Activated CD4-positive, CD25-positive, alpha-beta regulatory T cell treated with anti-CD3 and anti-CD28 coated beads, Interleukin-2, amount 50 U/mL, for 16 hours (primary cell): ENCODE measurements at places on chromosomes 12 and 14.

DNA sequence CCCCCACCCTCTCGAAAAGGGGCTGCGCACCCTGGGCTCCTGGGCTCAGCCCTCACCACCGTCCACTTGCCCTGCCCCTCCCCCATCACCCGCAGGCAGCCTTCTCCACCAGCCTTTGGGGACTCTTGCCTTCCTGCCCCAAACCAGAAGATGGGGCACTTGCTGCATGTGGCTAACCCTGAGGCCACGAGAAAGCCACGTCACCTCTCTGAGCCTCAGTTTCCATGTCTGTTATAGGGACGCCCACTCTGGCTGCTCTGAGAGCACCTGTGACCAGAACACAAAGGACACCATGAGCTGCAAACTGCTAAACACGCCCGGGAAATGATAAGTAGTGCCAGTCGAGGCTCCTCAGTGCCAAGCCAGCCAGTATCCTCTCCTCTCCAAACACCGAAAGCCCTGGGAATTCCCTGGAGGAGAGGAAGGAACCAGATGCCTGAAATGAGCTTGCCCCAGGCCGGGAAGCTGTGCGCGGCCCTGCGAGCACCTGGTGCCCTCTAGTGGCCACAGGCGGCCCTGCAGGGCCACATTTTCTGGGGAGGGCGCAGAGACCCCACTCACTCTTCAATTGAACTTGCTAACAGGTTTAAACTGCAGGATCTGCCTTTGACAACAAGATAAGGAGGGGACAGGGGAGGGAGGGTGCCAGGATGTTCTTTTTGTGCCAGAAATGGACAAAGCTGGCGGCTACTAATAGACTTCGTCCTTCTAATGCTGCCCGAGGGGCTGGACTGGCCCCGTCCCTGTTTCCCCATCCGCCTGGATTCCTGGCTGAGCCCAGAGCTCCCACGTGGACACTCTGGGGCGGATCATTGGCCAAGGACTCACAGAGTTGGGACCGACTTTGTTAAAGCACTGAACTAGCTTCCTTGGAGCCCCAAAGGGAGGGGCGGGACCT, 10.2 kb upstream of the SERPINA9 start:
- no peak for DNase-seq

DNA sequence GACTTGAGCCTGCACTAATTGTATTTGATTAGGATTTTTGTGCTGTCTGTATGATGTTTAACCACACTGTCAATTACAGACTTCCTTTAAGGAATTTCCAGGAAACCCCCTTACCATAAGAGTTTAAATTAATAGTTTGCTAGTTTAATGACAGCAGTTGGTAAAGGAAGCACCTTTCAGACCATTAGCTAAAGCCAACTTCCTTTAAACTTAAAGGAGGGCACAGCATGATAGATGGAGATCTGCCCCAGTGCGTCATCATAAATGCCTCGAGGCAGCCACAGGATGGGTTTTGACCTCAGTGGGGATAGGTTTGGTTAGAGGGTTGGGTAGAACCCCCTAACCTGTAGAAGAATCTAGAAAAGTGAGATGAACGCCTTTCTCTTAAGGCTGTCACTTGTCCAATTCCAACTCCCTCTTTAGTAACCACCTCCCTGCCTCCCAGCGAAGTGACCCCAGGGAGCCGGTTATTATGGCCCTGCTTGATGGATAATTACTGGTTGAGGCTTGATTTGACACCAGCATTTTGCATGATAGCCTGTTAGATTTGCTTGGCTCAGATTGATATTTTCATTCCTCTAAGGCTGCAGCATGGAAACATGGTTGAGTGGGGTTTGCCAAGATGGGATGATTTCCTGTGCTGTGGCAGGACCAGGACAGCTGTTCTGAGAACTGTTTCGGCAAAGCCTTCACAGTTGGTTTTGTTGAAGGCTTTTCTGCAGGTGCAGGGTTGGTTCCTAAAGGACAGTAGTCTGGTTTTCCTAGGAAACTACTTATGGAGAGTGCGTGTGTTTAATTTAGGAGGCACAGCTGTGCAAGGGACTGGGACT, 62.7 kb downstream of the CHST11 start:
- no peak for DNase-seq

DNA sequence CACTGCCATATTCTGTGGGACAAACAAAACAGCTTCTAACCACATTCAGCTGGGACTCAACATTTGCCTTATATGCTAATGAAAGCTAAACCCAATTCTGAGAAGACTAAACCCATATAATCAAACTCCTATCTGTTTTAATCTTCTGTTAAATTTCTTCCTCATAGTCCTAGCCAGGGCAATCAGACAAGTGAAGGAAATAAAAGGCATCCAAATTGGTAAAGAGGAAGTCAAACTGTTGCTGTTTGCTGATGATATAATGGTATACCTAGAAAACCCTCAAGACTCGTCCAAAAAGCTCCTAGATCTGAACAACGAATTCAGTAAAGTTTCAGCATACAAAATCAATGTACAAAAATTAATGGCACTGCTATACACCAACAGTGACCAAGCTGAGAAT, 157.1 kb downstream of the PHLDA1 start:
- DNase-seq: no peak

DNA sequence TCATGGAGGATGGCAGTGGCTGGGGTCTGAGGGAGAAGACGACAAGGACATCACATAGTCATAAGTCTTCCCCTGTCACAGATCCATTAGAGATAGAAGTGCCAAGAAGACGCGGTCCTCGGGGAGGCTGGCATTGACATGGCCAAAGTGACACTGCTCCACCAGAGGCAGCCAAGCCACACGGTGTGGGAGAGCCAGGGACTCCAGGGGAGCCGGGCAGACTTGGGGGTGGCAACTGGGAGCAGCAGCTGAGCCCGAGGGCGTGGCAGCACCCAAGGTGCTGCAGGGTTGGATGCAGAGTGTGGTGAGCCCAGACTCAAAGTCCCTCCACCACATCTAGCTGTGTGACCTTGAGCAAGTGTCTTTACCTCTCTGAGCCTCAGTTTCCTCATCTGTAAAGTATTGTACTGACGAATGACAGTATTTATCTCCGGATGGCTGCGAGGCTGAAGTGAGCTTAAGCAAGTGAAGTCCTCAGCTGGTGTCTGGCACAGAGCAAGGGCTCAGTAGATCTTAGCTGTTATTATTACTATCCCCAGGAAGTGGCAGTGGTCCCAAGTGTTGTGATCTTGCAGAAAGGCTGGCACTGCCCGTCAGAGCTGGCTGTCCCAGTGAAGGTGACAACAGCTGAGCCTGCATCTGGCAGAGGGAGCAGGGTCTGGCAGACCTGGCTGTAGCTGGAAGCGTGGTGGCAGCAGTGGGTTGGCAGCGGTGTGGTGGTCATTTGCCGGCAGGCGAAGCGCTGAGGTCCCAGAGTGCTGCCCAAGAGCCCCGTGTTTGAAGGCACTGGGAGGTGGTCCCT, 54.9 kb downstream of the ZNF664 start:
- DNase-seq: no peak

DNA sequence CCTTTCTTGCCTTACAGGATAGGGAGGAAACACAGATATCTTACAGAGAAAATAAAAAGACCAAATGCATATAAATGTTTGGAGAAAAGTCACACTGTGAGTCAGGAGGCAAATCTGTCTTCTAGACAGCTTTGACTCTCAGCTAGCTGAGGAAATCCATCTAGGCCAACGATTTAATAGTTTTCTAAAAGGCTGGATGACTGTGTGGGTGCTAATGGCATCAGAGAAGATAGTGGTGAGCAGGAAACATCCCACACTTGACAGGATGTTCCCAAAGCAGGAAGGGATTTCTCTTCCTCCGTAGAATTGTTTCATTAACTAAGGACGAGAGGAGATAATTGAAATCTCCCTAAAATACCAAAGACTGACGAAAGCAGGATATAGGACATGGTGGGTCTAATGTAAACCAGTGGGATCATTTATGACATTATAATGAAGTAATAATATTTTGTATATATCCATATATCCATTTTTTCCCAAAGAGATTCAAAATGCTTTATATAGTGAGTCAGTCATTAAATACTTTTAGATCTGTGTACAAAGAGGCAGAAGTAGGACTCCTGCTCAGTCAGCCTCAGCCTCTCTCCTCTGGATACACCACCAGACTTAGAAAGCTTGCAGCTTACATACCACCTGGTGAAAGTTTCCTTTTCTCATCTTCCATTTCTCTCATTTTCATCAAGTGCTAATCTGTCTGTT, 44.3 kb upstream of the PSMA6 start:
- no peak for DNase-seq

DNA sequence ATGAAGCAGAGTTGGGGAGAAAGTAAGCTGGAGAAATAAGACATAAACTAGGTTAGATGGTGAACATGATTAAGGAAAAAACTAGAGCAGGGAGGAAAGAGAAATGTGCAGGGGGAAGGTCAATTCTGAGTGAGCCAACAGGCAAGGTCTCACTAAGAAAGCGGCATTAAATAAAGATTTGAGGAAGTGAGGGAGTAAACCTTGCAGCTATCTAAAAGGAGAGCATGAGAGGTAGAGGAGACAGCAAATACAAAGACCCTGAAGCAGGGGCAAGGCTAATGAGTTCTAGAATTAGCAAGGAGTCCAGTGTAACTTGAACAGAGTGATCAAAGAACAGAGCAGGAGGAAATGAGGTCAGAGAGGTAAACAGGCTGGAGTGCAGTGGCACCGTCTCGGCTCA, 4.4 kb upstream of the SOCS2 start:
- no peak for DNase-seq

DNA sequence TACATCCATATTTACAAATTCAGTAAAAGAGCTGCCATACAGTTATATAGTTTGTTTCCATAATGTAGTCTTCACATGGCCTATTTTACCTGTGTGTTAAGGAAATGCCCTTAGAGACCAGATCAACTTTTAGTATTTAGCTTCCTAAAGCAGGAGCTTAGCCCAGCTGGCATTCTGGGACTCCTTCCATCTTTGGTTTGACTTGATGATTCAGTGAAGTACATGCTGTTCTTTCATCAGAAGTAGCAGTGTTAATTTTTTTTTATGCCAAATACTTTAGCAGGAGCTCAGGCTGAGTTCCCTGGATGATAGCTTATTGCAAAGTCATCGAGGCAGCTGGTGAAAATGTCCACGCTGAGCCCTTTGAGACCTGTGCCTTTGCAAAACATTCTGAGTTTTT, 101.0 kb downstream of the FOXG1 start:
- DNase-seq: no peak

DNA sequence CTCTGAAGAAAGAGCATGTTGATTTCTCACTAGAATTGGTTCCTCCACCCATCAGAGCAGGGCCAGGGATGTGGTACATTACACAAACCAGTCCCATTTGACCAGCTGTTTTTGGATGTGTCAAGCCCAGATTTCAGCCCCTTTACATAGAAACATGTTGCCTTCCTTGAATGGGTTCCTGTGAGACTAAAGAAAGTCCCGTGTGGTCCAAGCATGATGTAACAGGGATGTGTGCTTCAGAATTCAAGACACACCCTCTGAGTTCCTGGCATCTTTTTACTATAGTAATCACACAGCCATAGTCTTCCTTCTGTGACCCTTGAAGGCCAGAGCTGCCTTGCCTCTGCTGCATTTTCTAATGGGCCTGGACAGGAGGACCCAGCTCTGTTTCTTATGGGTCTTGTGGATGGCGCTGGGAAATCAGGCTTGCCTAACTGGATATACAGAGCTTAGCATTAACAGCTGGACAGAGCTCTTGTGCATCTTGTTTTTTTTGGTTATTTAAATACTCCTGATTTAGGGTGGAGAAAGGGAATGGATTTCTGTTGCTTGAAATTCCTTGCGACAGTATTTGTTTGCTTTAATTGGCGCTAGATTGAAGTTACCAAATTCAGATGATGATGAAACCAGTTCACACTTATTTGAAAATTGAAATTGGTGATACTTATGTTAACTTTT, 341.0 kb downstream of the ZFP36L1 start:
- no peak for DNase-seq

DNA sequence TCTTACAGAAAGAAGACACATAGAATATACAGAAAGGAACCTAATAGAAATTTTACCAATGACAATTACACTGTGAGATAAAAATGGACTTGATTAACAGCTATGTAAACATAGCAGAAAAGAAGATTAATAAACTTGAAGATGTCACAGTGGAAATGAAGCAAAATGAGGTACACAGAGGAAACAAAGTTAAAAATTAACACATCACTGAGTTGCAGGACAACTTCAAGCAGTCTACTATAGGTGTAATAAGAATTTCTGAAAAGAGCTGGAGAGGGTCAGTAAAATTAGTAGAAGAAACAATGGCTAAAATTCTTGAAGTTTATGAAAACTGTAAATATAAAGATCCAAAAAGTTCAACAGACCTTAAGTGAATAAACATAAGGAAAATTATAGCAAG, 738.7 kb downstream of the C12orf50 start:
- DNase-seq: no peak

GRCh38 chr14:81589381-81590065, 55.9 kb upstream of the SEL1L start:
- no peak for DNase-seq

DNA sequence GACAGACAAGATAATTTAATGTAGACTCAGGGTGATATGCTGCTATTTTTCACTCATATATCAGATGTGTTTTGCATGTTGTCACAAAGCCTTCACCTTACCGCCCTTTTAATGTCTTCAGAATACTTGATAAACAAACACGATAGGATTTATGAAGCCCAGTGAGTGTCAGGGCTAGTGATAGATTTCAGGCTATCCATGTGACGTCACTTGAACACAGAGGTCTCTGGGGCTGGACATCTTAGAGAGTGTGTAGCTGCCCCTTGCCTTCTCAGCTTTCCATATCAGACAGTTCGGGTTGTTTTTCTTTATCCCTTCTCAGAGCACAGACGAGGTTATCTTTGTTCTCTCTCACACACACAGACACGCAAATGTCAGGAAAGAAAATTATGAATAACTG, 105.3 kb upstream of the GSC start:
- DNase-seq: no peak

DNA sequence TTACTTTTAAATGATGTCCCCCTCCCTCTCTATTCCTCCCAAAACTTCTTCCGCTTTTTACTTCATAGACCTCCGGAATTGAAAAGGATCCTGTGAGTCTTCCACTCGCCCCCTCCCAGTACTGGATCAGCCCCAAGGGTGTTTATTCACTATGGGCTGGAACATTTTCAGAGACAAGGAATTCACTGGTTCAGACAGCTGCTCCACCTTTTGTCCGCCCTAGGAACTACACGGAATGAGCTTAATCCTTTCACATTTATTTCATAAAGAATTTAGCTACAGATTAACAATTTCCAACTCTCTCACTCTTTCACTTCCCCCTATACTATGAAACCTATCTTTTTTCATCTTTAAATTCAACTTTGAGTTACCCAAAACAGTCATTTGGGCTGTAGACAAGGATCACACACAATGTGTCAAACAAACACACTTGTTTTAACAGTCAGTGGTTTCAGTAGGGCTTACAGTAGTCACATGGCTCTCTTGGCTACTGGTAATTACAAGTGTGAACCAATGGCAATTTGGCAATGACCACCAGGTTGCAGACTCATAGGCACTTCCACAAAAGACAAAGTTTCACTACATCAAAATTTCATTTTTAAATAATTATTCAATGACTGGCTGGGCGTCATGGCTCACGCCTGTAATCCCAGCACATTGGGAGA, 20.6 kb downstream of the CNIH1 start:
- no peak for DNase-seq

GRCh38 chr12:123109319-123109772, 41.5 kb downstream of the PITPNM2 start:
- no peak for DNase-seq
